ENCODE measurements at places on chromosomes 4 and X.

GRCh38 chr4:71442336-71442735, 103.5 kb downstream of the SLC4A4 start:
- no peak for DNase-seq

DNA sequence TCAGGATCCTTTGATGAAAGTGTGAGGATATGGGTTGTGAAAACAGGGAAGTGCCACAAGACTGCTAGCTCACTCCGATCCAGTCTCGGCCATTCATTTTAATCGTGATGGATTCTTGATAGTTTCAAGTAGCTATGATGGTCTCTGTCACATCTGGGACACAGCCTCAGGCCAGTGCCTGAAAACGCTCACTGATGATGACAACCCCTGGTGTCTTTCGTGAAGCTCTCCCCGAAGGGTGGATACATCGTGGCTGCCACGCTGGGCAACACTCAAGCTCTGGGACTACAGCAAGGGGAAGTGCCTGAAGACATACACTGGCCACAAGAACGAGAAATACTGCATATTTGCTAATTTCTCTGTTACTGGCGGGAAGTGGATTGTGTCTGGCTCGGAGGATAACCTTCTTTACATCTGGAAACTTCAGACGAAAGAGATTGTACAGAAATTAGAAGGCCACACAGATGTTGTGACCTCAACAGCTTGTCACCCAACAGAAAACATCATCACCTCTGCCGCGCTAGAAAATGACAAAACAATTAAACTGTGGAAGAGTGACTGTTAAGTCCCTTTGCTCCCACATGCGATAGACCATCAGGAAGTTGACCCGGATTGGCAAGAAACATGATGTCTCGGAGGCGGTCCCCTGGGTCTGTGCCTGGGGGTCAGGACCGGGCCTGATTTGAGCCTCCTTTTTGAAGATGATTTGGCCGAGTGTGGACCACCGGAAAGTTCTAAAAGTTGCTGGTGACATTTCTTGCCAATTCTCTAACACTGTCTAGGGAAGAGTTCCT, 22.2 kb downstream of the LIAS start:
- no peak for DNase-seq

DNA sequence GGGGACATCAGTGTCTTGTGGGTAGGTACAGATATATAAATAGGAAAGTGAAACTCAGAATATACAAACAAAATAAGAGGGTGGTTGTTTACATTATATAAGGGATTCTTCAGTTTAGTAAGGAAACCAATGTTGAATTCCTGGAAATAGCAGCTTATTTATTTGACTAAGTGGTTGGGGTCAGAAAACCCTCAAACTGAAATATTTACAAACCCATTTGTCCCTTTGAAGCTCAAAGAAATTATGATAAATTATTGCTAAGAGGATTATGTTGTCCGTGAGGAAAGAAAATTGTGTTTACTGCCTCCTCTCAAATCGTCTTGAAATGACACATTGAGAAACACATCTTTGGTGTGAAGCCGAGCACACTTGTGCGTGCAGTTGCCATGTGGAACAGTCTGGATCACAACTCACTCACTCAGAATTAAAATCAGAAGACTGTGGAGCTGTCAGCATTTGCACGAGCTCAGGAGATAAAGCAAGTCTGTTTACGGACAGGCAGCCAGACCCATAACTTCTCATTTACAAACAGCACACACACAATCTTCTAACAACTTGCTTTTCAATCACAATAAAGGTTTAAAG, 46.8 kb upstream of the SETD7 start:
- no peak for DNase-seq

DNA sequence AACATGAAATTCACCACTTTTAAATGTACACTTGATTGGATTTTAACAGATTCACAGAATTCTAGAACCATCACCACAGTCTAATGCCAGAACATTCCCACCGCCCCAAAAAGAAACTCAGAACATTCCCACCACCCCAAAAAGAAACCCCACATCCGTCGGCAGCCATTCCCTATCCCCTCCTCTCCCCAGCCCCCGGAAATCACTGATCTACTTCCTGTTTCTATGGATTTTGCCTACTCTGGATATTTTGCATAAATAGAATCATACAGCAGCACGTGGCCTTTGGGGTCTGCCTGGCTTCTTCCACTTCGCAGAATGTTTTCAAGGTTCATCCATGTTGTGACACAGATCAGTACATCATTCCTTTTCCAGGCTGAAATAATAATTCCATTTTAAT, 79.3 kb downstream of the PPP2R2C start:
- no peak for DNase-seq

DNA sequence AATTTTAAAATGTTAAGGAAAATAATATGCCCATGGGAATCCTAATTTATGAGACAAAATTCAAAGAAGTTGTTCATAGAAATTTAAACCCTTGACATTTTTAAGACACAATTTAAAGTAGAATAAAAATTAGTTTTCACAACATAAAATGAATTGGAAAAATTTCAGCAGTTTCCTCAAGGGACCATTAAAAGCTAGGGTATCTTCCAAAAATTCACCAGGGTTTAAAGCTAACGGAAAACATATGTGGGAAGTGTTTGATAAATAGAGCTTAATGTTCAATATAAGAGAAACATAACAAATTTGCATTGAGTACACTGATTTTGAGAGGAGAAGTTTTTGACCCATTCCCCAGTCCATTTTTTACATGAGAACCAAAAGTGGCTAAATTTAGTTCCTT, 228.9 kb upstream of the TTC29 start:
- no peak for DNase-seq

GRCh38 chr4:3112609-3113469, 38.4 kb downstream of the HTT start:
- DNase-seq = no peak

GRCh38 chr4:41039317-41039716, 175.0 kb downstream of the APBB2 start:
- no peak for DNase-seq

DNA sequence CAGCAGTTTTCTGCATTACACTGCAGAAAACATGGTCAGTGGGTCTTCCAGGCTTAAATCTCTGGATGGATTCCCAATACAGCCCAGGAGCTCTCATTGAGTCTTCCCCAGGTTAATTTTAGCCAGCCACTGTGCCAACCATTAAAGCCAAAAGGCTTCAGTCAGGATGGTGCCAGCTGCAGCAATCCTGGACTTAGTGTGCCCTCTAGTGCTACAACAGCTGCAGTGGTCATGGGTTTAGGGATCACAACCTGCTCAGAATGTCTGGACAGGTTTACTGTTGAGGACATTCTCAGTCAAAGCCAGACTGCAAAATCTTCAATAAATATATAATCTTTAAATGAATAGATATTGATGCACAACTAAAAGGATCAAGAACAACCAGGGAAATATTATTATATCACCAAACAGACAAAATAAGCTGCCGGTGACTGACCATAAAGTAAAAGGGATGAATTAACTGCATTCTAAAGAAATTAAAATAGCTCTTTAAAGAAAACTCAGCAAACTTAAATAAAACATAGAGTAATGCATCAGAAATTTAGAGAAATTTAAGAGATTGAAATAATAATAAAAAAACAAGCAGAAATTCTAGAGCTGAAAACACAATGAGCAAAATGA, 639.9 kb downstream of the SPOCK3 start:
- peak; percentile 92 for DNase-seq

DNA sequence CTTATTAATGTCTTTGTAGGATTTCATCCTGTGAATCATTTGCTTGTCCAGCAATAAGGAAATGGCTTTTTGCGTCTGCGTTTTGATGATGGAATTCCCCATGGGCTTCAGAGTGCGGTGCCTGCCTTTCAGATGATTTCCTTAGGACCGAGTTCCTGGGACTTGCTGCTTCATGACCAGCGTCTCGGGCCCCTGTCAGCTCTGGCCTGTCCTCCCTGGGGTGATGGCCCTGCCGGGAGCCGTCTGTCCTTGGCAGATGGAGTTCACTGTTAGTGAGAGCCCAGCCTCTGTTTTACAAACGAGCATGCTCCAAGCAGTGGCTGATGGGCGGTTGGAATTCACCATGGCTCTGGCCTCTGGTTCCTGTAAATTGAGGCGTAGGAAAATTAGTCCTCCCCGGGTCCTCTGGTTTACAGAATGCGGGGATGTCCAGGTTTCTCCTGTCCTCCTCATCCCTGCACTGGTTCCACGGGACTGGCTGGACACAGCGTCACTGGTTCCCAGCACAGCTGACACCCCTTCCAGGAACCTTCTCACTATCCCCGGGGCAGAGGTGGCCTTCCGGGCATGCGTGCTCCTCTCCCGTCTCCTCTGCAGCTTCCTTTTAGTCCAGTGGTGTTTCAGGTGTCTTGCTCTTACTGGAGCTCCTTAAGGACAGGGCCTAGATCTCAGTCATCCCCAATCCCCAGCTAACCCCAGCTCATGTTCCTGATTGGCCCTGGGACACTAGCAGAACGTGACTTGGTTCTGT, 34.9 kb downstream of the TBC1D14 start:
- DNase-seq = no peak

- DNase-seq = no peak
These were observed 1070.2 kb upstream of the TENM3 start for GRCh38 chr4:181173046-181173445.

All from NCI-H2081 (cell line).